Heart right ventricle (tissue), 16 donors: ENCODE measurements at places on chromosomes 3 and 15. TPM values are rescaled to one million over a fixed set of nuclear protein-coding genes. Genes with fewer than 3 reads are reported as not detected.

DNA sequence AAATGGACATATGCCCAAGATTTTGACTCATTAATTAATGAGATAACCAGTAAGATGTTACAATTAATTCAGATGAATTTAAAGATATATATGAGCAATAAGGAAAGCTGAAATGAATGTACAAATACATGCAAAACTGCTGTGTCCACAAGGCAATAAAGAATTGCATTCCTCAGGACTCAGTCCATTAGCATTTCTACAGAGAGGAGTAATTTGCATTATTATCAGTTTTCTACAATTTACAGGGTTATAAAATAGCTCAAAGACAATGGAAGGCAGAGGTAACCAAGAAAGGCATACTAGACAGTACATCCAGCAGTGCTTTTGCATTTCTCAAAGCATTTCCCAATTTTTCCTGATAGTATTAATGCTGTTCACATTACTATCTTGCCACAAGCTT, 377.1 kb upstream of the GOLIM4 start:
- H3K4me3 ChIP-seq = no peak overlapping the region
- H3K36me3 ChIP-seq = no peaks in the 10 kb centered on the region
- H3K27ac ChIP-seq = no peak overlapping the region
- H3K27me3 ChIP-seq = peaks cover 12% of the 10 kb centered on the region
- no peaks in the 10 kb centered on the region for H3K4me1 ChIP-seq
- no peak for DNase-seq

Gene MYZAP
- total RNA-seq = 1,011 TPM

Gene OXSM
- 18.0 TPM for total RNA-seq

GRCh38 chr15:60004009-60004845, at the start of gene FOXB1:
TSS of gene FOXB1 (plus strand) at chr15:60004311. CDS start at chr15:60004964, 653 bp downstream.
- peak within 1 kb of the TSS; percentile 59 for H3K4me3 ChIP-seq
- H3K4me1 ChIP-seq = peaks cover 36% of the 10 kb centered on the region
- no peak within 1 kb of the TSS for H3K27ac ChIP-seq
- no peak for DNase-seq
- peaks cover 100% of the 10 kb centered on the region for H3K27me3 ChIP-seq

DNA sequence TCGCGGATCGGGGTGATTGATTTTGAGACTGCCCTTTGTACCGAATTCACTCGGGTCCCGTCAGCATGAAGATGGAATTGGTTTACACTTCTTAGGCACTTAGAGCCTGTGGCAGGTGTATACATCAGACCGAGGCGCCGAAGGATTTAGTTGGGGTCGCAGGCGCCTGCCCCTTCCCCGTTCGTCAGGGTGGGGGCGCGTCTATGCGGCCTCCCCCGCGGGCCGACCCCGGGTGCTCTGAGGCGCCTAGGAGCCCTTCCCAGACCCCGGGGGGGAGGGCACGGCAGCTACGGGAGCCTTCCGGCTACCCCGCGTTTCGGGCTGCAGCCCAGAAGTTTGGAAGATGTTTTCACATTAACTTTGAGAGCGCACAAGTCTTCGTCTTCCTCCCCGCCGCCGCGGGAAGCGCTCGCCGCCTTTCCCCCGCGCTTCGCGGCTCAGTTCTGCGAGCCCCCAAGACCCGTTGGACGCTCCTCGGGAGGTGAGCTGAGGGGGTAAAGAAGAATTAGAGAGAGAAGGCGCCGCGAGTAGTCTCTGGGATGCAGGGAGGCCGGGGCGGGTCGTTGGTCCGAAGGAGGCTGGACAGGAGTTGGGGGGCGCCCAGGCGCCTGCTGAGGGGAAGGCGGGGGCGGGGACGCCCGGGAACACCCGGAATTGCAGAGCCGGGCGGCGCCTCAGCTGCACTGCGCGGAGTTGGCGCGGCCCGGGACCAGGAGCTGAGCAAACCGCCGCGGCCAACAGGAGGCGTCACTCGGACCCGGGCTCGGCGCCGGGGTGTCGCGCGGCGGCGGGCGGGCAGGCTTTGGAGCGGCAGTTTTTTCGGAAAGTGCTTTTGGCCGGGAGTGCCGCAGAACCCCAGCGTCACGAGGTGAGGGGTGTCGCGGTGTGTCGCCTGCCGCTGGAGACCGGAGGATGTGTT, 780 bp downstream of the TIPARP start:
- H3K4me1 ChIP-seq = peaks cover 47% of the 10 kb centered on the region
- H3K27me3 ChIP-seq = no peaks in the 10 kb centered on the region
- peak overlapping the region; percentile 91 for H3K4me3 ChIP-seq
- peak overlapping the region; percentile 97 for H3K27ac ChIP-seq
- DNase-seq = peak; percentile 73

- no peaks in the 10 kb centered on the region for H3K27me3 ChIP-seq
- H3K4me1 ChIP-seq = peaks cover 43% of the 10 kb centered on the region
- H3K36me3 ChIP-seq = no peaks in the 10 kb centered on the region
- DNase-seq = no peak
- H3K27ac ChIP-seq = no peak overlapping the region
- no peak overlapping the region for H3K4me3 ChIP-seq
These were observed 23.7 kb downstream of the PDE8A start for GRCh38 chr15:85005319-85005718.

GRCh38 chr3:178505832-178506231, 30.4 kb upstream of the KCNMB2 start:
- peaks cover 10% of the 10 kb centered on the region for H3K4me1 ChIP-seq
- no peak overlapping the region for H3K4me3 ChIP-seq
- no peaks in the 10 kb centered on the region for H3K27me3 ChIP-seq
- DNase-seq = no peak
- no peak overlapping the region for H3K27ac ChIP-seq

Gene FHIT
- total RNA-seq = 15.6 TPM

DNA sequence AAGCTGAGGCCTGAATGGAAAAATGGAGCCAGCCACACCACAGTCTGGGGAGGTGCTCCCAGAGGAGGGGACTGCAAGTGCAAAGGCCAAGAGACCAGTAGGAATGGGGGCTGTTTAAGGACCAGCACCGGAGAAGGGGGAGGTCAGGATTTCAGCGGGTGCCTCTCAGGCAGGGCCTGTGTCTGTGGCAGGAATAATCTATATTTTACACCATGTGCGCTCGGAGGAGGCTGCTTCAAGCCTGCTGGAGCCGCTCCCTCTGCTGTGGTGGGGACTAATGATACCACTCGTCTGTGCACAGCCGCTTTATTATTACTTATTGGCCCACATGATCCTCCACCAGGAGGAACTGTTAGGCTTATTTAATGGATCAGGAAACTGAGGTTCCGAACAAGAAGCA, 45.3 kb downstream of the TPRA1 start:
- no peak overlapping the region for H3K4me3 ChIP-seq
- H3K4me1 ChIP-seq = peaks cover 18% of the 10 kb centered on the region
- H3K36me3 ChIP-seq = no peaks in the 10 kb centered on the region
- DNase-seq = no peak
- no peaks in the 10 kb centered on the region for H3K27me3 ChIP-seq

Gene PIF1
- 0.82 TPM for total RNA-seq
